ENCODE measurements at places on chromosomes 7 and 10.

DNA sequence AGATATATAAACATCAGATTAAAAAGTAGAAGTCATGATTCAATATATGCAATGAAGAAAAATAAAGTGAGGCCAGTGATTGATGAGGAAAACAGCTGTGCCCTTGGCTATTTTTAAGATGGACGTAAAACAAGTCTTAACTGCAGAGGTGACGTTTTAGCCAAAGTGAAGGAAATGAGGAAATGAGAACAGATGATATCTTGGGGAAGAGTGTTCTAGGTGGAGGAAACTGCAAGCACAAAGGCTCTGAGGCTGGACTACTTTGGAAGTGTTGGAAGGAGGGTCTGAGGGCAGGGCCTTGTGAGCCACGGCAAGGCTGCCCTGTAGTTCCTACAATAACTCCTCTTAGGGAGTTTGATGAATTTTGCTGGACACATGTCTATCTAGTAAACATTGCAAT lies 140.5 kb upstream of the AKR1E2 start:
- no peak for DNase-seq

DNA sequence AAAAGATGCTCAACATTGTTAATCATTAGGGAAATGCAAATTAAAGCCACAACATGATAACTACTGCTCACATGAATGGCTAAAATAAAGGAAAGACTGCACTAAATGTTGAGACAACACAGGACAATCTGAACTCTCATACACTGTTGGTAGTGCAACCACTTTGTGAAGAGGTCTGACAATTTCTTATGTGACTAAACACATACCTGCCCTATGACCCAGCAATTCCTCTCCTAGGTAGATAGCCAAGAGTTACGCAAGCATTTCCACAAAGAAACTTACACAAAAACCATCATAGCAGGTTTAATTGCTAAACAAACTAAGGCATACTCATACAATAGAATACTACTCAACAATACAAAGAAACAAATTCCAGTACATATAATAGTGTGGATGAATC lies 41.8 kb upstream of the HERPUD2 start:
- DNase-seq: no peak

DNA sequence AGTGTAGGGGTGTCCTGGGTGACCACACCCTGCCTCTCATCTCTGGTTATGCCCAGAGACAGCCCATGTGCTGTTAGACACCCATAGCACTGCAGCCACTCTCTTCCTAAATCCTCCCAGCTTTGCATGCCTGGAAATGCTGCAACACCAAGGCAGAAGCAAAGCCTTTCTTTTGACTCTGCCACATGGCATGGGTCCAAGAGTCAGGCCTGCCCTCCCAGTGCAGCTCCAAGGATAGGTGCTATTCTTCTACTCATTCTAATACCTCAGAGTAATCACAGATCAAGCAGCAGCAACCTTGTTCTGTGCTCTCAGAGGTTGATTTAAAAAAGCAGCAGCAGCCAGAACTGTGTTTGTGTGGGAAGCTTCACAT lies 23.4 kb downstream of the FRMPD2 start:
- no peak for DNase-seq

GRCh38 chr7:35584990-35585389 lies 109.9 kb downstream of the HERPUD2 start:
- no peak for DNase-seq

- DNase-seq: no peak
Observed at GRCh38 chr10:94370501-94370900, 7.8 kb upstream of the NOC3L start.

DNA sequence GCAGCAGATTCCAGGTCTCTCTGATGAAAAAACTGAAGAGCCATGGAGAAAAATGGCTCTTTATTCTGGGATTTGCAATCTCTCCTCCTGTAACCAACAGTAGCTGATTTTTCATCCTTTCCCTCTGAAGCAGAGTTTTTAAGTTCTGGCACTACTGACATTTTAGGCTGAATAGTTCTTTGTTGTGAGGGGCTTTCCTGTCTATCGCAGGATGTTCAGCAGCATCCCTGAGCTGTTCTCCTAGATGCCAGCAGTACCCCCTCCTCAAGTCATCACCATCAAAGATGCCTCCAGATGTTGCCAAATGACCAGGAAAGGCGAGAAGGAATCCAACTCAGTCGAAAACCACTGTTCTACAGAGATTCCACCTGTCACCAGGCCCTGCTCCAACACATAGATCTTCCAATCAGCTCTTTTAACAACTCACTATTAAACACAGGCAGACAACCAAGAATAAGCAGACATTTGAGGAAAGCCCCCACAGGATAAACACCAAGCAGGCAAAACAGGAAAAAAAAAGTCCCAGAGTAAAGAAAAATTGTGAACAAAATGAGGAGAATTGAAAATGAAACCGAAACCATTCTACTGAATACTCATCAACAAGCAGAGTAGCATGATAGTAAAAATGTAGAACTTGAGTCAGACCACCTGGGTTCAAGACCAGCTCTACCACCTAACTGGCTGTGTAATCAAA lies 124.8 kb downstream of the MPP7 start:
- DNase-seq: no peak

DNA sequence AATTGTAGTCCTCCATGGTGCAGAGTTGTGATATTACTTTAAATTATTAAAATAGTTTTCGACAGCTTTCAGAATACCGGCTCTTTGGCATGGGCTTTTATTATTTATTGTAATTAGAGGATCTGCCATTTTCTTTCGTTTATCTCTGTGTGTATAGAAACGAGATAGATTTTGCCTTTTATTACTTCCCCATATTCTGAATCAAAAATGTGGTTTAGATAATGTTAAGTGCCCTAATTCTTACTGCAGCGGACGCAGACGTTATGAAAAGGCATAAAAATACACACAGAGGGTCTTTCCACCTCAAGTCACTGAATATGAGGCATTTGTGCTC lies 1.9 kb upstream of the ARID5B start:
- no peak for DNase-seq

GRCh38 chr10:68516766-68517165 lies 10.6 kb downstream of the SLC25A16 start:
- no peak for DNase-seq

DNA sequence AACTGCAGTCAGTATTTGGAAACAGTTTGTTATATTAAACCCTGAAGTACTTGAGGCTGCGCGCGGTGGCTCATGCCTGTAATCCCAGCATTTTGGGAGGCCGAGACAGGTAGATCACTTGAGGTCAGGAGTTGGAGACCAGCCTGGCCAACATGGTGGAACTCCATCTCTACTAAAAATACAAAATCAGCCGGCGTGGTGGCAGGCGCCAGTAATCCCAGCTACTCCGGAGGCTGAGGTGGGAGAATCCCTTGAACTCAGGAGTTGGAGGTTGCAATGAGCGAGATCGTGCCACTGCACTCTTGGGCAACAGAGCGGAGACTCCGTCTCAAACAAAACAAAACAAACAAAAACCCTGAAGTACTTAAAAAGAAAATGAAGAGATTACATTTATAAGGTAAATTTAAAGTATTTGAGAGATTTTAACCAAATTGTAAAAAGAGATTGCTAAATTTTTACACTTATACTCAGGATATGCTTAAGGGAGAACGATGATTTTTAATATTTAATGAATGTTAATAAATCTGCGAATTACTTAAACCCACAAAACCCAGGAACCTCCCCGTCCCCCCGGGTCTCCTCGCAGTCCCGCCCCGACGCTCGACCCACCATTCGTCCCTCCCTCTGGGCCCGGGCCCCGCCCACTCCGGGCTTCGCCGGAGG lies 425 bp upstream of the MTG1 start:
- DNase-seq: no peak

DNA sequence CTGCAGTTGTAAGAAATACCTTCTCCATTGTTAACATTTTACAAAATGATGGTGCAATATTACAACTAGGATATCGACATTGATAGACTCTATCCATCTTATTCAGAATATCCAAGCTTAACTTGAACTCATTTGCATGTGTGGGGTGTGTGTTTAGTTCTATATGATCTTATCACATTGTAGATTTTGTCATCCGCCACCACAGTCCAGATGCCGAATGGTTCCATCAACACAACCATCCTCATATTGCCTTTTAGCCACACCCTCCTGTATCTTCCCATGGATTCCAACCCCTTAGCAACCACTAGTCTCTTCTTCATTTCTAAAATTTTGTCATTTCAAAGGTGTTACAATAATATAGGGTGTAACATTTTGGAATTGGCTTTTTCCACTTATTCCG lies 452.9 kb upstream of the AKR1E2 start:
- DNase-seq: no peak

- no peak for DNase-seq
Observed at GRCh38 chr10:89118091-89118490, 89.0 kb downstream of the CH25H start.

- DNase-seq: no peak
Observed at GRCh38 chr7:81956520-81956919, 186.7 kb upstream of the HGF start.

GRCh38 chr7:784971-785370 lies 47.3 kb upstream of the SUN1 start:
- DNase-seq: no peak

- DNase-seq: no peak
Observed at GRCh38 chr10:7320072-7320471, 90.8 kb downstream of the SFMBT2 start.

DNA sequence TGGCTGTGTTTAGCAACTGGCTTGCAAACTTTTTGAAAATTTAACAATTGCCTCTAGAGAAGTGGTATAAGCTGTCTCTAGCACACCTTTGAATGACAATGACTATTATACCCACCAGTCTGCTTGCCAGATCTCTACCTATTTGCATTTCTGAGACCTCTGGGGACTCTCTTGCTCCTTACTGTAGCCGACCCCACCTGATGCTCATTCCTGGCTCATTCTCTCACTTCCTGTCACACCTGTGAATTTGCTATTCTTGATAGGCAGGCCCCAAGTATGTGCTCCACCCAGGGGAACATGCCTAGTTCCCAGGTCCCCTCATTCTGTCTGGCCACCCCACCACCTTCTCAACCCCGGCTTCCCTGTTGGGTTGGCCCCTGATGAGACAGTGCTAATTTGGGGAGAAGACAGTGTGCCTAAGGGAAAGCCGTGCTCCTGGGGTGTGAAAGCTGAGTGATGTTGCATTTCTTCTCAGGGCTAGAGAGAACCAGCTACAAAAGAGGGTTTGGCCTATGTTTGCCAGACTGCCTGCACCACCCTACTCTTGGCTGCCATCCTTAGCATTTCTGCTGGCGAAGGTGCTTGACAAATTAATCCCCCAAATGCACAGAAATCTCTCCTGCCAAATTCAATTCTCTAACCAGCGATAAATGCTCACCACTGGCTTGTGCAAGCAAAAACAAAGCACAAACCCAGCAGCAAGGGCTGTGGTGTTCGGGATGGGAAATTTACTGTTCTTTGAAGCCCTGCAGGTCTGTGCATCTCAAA lies 138.2 kb downstream of the RPS24 start:
- no peak for DNase-seq

DNA sequence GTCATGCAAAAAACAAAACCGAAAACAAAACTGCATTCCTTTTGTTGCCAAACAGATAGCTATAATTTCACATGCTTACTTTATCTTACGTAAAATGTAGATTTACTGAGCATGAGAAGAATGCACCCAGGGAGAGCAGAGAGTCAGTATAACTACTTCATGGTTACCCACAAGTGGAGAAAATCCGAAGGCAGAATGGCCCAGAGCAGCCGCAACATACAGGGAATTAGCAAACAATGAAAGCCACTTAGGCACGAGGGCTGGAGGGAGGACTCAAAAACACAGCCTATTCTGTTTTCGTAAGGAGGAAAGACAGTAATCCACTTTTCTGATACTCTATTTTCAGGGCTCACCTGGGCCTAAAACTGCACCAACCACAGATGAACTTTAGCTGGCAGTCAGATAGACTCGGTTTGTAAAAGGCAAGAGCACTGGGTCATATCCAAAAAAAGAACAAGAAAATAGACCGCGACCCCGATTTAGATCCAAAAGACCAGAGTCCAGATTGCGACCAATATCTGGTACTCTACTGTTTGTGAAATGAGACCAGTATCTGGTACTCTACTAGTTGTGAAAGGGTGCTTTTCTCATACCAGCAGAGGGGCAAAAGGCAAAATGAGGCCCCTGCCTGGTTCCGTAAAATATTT lies 1.3 kb downstream of the ITPRIP start:
- DNase-seq: no peak

DNA sequence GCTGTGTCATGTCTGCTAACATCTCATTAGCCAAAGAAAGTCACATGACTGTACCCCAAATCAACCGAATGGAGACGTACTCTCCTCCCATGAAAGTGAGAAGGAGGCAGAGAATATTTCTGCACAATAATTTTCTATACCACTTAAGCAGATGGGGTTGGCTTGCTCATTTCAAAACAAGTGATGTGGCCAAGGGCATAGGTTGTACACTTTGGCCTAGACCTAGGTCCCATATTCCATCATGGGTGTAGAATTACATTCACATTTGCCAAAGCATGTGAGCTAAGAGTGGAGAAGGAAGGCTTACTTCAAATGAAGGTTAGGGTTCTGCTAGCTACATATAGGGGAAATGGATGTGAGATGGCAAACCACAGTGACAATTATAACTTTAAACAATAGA lies 83.0 kb downstream of the ZNF365 start:
- DNase-seq: no peak

DNA sequence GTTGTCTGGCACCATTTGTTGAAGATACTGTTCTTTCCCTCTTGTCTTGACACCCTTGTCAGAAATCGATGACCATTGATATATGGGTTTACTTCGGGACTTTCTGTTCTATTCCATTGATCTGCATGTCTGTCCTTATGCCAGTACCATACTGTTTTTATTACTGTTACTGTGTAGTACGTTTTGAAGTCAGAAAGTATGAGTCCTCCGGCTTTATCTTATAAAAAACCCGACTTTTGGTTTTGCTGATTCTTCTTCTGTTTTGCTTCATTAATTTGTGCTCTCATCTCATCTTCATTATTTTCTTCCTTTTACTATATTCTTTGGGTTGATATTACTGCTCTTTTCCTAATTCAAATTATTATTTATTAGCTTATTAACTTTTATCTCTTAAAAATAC lies 52.4 kb downstream of the MAPK8 start:
- no peak for DNase-seq

DNA sequence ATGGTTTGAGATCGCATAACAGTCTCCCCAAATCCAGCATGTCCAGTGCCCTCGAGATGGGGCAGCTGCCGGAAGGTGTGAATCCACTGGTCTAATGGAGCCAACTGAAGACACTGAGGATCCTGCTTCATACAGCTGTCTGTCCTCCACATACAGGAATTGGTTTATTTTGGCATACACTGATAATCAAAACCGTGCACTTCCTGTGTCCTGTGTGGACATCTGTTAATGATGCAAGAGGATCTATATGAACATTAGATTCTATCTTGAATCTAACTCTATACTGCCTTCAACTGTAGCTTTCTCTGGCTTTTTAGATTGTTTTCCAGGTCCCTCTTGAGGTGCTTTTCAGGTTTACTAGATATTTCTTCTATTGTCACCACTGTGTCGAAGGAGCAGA lies 3.0 kb upstream of the JAZF1 start:
- DNase-seq: no peak

GRCh38 chr7:12761111-12761510 lies 73.7 kb downstream of the ARL4A start:
- DNase-seq: no peak

All from activated CD8-positive, alpha-beta memory T cell treated with anti-CD3 and anti-CD28 coated beads for 1 hour (primary cell).